ENCODE measurements at places on chromosomes 6 and 20.

DNA sequence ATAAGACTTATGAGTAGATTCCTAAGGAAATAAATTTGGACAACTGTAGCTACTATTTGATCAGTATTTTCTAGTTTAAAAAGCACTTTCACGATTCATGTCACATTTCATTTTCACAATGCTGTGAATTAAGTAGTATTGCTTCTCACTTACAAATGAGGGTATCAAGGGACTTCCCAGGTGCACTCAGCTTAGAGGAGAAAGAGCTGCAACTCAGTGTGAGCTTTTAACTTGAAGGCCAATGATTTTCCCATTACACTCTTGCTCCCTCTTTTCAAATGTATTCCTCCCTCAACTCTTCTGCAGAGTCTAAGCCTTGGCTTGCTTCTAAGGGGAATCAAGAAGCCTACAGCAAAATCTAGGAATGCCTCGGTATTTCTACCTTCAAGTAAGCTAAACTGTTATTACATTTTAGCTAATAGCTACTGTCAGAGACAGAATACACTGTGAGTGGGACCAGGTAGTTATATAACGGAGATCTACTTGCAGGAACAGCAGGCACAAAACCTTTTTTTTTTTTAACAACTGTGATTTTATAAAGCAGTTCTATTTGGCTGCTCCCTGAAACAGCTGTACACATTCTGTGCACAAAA, 339.0 kb downstream of the SYNE1 start:
- no peak for DNase-seq

- no peak for DNase-seq
Measured at GRCh38 chr20:6421321-6422248, 298.8 kb upstream of the FERMT1 start.

- DNase-seq = no peak
Measured at GRCh38 chr6:111609028-111609820, 3.5 kb upstream of the TRAF3IP2 start.

- no peak for DNase-seq
Measured at GRCh38 chr20:61588411-61589385, 336.6 kb downstream of the CDH4 start.

GRCh38 chr20:25252686-25253421, 5.0 kb downstream of the PYGB start:
- no peak for DNase-seq

- DNase-seq = no peak
Measured at GRCh38 chr6:37170273-37171200, 585 bp downstream of the PIM1 start.

GRCh38 chr6:34589140-34589539, 33.0 kb upstream of the SPDEF start:
- DNase-seq = no peak

- no peak for DNase-seq
Measured at GRCh38 chr6:137756788-137757187, 110.3 kb upstream of the TNFAIP3 start.

DNA sequence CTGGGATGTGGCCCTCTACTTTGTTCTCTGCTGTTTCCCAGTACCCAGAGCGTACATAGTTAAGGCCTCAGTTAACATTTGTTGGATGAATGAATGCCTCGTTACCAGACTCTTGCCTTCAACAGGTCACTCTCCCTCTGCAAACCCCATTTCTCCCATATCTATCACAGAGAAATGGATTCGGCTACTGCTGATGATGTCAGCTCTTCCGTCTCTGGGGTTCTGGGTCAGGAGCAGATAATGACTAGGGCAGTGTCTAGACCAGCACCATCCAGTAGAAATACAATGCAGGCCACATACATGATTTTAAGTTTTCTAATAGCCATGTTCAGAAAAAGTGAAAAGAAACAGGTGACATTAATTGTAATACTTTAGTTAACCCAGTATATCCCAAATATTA, 47.9 kb downstream of the TOX2 start:
- no peak for DNase-seq

- DNase-seq = no peak
Measured at GRCh38 chr6:61868507-61869080, 417.4 kb downstream of the KHDRBS2 start.

DNA sequence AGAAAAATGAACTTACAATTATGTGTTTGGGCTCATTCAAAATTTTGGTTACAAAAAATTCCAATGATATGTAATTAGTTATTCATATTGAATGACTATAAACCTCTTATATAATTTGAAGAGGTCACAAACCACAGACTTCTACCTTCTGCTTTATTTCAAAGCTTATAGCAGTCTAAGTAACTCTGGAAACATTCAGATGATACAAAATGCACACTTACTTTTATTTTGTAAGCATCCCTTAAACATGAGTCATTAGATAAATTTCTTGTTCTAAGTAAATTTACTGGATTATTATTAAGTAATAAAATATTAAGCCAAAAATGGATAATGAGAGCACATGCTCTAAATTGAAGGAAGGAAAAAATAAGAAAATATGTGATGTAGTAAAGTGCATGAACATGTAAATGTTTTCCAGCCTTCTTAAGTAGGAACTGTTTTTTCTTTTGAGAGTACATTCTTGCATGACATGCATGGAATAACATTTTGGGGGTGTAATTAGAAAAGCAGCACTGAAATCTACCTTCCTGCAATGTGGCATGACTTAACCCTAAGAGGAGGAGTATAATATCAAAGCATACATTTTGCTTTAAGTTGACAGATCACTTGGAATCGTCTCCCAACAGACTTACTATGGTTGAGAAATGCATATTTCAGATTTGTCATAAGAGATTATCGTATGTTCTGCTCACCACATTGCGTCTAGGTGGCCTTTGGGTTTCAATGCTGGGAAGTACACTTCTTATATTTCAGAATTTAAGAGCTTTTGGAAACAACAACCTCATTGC, 372.7 kb upstream of the HSF2 start:
- no peak for DNase-seq

DNA sequence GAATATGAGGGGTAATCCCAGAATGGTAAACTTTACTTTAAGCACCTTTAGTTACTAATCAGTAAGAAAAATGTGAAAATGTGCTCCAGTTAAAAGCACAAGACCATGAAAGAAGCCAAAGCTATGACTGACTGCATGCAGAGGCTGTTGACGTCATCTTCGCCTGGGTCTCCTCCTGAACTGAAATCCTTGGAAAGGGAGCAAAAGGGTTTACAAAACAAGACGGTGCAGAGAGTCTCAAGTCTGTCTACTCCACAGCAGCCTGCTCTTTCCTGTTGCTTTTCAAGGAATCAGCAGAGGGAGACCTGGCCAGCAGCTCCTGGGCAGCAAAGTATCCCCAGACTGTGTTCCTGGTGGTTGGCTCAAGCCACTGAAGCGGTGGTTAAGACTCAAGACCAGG, 10.2 kb downstream of the FKBP1A start:
- no peak for DNase-seq

- no peak for DNase-seq
Measured at GRCh38 chr6:133268621-133269020, 27.5 kb downstream of the EYA4 start.

GRCh38 chr6:146028252-146028795, 538 bp upstream of the GRM1 start:
- no peak for DNase-seq

- no peak for DNase-seq
Measured at GRCh38 chr20:45924391-45925261, 9.9 kb upstream of the PCIF1 start.

DNA sequence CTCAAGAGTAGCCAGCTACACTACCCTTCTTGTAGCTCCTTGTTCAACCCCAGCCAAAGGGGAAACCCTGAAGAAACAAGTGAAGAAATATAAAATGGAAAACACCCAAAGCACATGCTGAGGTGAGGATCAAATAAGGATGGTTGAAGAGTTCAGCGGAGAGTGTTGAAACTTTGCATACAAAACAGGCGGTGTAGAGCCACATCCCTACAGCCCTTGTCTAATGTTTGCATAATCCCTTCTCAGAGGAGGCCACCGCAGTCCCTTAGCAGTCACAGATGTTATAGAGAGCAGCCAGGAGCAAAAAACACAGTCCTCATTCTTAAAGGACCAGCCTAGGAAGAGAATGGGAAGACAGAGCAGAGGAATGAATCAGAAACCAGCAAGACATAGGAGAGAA, 350.7 kb upstream of the SASH1 start:
- no peak for DNase-seq

DNA sequence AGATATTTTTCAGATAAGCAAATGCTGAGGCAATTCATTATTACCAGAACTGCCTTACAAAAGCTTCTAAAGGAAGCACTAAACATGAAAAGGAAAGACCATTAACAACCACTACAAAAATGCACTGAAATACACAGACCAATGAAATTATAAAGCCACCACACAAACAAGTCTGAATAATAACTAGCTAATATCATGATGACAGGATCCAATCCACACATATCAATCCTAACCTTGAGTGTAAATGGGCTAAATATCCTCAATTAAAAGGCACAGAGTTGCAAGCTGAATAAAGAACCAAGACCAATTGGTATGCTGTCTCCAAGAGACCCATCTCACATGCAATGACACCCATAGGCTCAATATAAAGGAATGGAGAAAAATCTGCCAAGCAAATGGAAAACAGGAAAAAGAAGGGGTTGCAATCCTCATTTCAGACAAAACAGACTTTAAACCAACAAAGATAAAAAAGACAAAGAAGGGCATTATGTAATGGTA, 58.0 kb upstream of the PHIP start:
- no peak for DNase-seq

GRCh38 chr6:39430446-39430845, 107.9 kb upstream of the KCNK16 start:
- DNase-seq = no peak

DNA sequence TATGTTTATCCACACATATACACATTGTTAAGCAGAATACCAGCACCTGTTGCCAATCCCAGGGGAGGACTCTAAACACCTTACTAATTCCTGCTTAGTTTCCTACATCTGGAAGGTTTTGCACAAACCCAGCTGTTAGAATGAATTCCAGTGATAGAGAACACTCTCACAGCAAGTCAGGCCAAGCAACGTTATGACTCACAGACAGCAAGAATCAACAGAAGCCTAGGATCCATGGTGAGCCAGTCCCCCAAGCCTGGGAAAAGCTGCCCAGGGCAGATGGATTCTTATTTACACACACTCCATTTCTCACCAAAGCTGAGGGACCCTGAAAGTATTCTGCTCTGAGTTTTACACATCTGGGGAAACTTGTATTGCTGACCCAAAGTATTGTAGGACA, 291.7 kb downstream of the SLC35F1 start:
- no peak for DNase-seq

DNA sequence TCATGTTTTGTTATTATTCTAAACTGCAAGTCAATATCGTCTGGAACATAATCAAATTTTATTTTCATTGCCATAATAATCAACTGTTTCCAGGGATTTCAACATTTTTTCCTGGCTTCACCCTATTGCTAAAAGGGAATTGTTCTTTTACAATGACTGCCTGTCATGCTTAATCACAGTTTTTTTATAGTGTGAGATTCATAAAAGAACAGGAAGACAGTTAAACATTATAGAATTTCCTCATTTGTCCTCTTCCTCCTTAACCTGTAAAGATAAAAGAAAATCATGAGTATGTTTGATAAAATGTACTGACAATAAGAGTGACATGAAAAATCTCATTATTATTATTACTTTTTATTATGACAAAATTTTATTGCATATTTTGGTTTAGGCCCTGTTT, 73.3 kb upstream of the CENPW start:
- no peak for DNase-seq

GRCh38 chr20:63508072-63508768, 9.3 kb upstream of the EEF1A2 start:
- no peak for DNase-seq

DNA sequence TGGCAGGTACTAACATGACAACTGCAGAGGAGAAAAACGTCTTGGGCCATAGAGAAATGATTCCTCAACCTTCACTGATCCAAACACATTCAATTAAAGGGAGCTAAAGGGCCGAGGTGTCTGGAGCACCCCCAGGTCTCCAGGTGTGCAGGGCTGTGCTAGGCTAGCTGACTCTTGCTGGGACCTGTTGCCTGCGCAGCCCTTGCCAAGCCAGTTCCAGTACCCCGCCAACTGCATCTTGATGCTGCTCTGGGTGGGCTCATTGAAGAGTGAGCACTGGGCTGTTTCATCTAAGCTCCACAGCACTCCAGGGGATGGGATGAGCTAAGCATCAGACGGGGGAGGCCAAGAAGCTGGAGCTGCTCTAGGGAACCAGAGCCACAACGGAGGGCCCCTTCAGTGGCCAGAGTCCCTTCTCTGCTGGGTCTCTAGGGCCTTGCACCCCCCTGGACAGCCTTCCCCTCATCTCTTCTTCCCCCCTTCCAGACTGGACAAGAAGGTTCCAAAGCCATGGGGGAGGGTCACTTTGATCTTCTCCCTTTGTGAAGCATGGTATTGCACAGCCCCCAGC, 15.9 kb downstream of the LEMD2 start:
- no peak for DNase-seq

- DNase-seq = no peak
Measured at GRCh38 chr6:106973836-106974335, 643 bp downstream of the CD24 start.

GRCh38 chr6:157602521-157603295, 220.3 kb upstream of the SNX9 start:
- no peak for DNase-seq

Measured in bone marrow (tissue), 2 donors.